NCI-H510A (cell line): ENCODE measurements at places on chromosomes 1 and 21.

- no peak for DNase-seq
These were observed 281.6 kb downstream of the TPR start for GRCh38 chr1:186093437-186093836.

DNA sequence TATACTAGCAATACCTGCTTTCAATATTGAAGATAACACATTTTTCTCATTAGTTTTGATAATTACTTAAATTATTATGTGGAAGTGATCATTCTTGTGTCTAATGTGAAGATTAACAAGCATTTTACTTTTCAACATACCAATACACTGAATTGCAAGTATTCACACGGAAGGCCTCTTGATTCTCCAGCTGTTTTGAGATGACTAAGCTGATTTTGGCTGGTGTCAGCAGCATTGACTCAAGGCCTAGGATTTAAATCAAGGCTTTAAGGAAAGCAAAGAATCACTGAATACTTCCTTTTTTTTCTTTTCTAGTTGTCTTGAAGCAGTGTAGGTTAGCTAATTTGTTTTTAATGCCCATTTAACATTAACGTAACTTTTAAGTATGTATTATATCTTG lies 373.7 kb downstream of the SRGAP2C start:
- DNase-seq, result no peak

DNA sequence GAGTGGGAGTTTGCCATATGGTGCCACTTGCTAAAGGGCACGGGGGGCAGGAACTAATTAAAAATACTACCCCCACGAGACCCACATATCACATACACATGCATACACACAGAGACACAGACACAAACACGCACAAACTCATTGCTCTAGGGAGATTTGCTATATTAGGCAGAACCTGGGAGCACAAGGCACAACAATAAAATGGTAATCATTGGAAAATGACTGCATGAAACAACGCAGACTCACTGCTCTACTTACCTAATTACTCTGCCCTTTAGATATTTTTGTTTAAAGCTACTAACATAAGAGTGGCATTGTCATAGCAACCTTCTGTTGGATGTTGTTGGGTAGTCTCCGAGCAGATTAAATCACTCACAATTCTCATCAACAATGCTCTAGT lies 20.3 kb upstream of the RGS4 start:
- DNase-seq, result no peak

GRCh38 chr1:169574336-169574735 lies 11.9 kb downstream of the F5 start:
- no peak for DNase-seq

DNA sequence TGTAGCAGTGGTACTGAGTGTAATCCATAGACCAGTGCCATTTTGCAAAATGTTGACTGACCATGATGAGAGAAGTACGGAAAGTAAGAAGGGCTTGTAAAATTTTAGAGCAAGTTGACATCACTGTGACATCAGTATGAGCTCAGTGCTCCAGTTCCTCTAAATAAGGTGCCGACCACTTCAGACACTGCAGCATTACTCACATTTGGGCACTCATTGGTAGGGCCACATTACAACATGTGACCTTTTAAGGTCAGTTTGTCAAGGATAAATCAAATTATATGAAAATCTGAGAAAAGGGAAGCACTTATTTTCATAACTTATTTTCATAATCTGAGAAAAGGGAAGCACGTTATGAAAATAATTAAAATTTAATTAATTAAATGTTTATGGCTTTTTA lies 128.0 kb upstream of the ERG start:
- DNase-seq, result no peak

DNA sequence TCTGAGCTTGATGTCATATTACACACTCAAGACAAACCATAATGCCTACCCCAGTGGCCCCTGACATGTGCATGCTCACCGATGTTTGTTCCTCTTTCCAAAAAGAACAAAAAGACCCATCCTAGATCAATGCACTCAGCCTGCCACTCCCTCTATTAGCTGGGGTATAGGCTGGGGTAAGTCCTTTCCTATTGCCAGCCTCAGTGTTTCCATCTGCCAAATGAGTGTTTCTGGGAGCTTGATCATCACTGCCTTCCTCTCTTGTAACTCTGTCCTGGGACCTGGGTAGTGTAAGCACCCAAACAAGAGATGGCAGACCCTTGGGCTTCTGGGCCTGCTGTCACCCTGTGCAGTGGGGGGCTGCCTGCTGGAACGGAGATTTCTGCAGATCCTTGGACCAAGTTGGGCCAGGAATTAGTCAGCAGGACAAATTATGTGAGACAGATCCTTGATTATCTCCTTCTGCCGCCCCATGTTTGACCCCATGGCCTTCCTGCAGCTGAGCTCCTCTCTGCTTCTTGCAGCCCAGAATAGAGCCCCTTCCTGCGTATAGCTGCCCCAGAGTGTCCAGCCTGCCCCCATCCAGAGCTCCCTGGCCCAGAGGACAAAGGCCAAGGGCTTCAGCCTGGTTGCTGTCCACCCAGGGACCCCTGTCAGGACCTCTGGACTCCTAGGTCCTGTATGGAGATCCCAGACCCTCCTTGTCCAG lies 31.5 kb upstream of the LRP8 start:
- no peak for DNase-seq

DNA sequence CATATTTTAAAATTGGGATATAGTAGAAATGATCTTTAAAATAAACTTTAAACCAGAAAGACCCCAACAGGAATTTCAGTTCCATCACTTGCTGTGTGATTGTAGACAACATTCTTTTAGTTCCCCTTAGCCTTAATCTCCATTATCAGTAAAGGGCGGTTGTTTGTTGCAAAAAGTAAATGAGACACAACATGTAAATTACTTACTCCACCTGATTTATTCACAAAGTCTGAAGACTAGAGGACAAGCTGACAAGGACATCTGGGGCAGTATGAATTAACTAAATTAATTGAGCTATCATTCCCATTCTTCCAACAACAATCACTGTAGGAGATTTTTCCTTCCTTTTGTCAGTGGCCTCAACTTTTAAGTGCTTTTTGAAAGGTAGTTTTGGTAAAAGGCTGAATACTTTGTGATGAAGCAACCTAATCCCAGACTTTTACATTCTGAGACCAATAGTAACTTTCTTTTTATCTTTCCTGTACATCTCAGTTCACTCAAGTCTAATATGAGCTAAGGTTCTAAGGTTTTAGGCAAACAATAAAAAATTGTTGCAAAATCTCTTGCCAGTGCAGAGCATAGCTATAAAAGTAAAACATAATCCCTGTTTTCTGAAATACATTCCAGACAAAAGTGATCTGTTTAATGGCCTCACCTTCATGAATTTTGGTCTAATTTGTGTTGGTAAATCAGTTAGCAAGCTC lies 6.2 kb downstream of the SLC19A2 start:
- DNase-seq, result no peak

DNA sequence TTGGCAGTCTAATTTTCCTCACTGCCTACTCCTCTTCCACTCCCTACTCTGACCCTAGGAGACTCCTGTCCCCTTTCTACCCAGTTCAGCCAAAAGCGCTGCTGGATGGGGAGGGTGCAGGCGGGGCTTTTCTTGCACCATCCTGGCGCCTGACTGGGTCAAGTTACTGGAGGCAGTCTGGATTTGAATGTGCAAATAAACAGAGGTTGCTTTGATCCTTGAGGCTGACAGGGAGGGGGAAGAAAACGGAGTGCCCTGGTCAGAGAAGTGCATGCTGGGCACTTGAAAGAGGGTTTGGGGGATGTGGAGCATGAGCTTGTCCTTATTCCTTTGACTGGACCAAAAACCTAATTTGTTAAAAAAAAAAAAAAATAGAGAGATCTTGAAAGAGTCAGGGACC lies 76.8 kb upstream of the SOX13 start:
- DNase-seq, result peak; percentile 65

- DNase-seq, result no peak
These were observed 30.3 kb downstream of the GLIS1 start for GRCh38 chr1:53708687-53709086.

- DNase-seq, result no peak
These were observed at the start of gene A3GALT2 for GRCh38 chr1:33320619-33321165. A3GALT2 (minus strand) TSS chr1:33321098; CDS start chr1:33321098, 0 bp downstream.

- peak; percentile 91 for DNase-seq
These were observed at the start of gene LYPLA2 for GRCh38 chr1:23790696-23791515. LYPLA2 (plus strand) TSS chr1:23791145; CDS start chr1:23792683, 1,538 bp downstream.

DNA sequence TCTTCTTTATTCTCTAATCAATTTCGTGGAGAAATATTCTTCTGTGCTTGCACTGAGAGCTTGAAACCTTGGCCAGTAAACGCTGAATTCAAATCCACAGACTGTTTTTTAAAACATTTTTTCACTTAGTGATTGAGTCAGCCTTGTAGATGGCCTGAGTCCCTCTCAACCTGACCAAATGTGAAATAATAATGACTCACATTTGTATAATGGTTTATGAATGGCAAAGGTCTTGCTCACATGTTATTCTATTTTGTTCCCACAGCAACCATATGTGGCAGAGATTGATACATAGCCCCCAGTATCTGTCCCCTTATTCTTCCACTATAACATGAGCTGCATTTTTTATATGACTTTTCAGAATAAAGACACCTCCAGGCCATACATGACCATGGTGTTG lies 47.8 kb upstream of the CCDC190 start:
- no peak for DNase-seq

DNA sequence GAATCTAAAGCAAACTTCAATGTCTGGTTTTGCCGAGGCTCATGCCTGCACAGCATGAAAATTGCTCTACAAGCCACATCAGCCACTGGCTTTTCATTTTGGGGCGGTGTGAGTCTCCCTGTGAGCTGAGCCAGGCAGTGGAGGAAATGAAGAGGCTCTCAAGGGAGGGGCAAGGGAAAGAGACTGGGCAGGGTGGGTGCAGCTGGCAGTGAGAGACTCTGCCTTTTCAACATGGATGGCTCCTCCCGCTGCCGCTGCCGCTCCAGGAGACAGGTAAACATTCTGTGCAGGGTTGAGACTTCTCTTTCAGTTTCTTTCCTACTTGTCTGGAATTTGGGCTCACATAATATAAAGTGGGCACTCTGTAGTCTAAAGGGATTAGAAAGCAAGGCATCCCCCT lies 11.3 kb upstream of the CTSE start:
- DNase-seq, result peak; percentile 50

DNA sequence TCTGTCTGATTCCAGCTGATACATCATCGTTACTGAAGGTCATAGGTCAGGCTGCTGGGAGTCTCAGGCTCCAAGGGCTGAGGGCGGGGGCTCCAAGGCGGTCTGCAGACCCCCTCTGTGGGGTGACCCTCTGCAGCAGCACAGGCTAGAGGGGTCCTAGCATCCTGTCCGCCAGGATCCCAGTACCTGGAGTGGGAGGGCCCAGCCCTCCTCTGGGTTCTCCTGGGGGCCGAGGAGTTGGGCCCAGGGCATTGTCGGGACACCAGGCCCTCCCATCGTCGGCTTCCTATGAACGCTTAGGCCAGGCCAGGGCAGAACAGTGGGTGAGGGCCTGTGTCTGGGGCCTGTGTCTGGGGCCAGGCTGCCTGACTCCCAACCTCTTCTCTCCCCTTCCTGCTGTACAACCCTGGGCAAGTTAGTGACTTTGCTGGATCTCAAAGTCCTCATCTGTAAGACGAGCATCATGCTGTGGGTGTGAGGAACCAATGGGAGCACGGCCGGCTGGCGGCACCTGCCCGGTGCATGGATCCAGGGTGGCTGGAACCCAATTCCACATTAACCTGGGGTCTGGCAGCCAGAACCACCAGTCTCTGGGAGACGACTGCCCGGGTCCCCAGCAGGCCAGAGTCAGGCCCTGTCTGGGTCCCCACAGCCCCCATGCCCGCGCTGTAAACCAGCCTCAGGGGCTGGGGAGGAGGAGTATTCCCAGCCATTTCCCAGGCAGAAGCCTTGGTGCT lies 56.2 kb upstream of the COL18A1 start:
- DNase-seq, result no peak

- no peak for DNase-seq
These were observed 9.2 kb upstream of the UQCRHL start for GRCh38 chr1:15816674-15817073.

DNA sequence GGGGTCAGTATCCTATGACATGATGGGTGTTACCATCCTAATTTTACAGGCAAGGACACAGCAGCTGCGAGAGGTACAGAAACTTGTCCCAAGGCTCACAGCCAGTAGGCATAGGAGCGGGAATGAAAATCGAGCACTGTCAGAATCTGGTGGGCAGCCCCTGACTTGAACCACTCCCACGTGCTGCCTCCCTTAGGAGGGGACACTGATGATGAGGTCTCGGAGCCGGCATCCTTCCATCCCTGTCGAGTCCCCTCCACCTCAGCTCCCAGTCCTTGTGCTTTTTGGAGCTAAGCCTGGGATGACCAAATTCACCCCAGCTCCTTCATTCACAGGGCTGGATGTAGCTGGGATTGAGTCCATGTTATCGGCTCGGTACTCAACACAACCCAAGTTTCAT lies 49.0 kb downstream of the B3GALT5 start:
- DNase-seq, result no peak
